Gastroesophageal sphincter (tissue), 4 donors: ENCODE measurements at places on chromosomes 6 and 20.

DNA sequence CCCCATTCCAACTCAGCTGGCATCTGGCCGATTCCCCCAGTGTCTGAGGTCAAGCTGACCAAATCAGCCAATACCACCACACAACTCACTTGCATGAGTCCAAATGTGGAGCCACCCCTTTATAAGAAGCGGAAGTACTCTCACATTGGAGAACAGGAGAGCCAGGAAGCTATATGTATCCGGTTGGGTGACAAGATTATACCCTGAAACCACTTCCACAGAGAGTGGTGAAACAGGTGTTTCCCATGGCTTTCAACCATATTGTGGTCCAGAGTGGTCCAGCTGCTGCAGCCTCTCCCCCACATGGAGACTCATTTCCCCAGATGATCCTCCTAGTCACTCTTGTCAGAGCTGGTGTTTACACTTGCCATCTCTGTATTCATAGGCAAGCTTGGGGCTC lies 24.0 kb upstream of the SERINC1 start:
- no peak for ATAC-seq

DNA sequence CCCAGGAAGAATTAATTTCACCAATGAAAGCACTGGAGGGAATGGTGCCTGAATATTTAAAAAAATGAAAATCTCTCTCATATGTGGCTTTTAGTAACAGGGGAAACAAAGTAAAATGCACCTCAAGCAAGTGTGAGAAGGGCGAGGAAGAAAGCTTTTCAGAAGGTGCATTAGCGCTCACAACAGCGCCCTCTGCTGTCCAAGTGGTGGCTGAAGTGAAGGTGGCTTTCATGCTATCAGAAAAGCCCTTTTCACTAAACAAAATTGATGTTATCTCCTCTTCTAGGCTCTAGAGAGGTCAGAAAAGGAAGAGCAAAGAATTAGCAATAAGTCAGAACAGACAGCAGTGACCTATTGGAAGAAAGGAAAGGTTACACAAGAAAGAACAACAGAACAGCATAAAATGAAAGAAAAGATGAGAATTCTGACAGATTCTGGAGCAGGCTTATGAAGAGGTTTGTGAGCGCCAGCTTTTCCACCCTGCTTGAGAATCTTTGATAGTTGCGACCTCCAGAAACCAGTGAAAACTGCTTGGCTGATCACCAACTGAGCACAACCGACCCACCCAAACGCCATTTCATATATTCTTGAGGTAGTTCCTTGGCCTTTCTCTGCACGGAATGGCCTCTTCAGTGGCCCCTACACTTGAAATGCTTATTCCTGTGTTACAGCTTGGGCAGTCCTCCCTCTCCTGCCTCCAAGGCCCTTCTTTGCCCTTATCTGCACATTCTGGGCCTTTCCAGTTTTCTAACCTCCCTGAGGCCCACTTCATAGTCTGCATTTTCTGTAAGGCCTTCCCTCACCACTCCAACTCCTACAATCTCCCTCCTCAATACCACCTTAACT lies 45.3 kb downstream of the SMLR1 start:
- peak; percentile 46 for ATAC-seq

GRCh38 chr6:113679051-113679450 lies 178.1 kb upstream of the MARCKS start:
- no peak for ATAC-seq

- no peak for ATAC-seq
Observed at GRCh38 chr6:27847706-27848105, 64.5 kb downstream of the OR2B2 start.

DNA sequence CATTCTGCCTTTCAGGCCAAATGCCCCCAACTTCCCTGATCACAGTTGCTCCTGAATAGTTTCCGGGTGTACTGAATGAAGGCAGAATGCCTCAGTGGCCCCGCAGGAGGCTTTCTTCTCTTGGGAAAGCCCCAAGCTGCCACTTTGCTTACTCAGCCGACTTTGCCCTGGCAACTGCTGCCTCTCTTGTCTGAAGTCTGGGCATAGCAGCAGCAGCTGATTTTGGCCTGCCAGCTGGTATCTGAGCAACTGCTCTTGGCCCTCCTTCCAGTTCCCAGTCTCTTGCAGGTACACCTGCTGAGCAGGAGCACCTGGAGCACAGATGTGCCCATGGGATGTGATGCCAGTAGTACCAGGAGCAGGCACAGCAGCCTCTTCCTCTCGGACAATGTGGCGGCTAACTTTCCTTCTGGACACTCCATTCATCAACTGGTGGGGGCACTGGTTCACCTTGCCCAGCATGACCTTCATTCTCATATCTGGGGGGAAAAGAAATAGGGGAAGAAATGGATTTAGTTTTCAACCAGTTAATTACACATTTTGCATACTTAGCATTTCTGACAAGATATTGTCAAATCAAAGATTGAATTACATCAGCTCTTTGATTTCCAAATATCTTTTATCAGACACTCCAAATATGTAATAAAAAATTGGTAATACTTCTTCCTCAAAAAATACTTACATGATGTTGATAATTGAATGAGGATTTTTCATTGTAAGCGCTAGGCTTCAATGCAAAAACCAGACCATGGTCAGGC lies 468.2 kb downstream of the PKHD1 start:
- ATAC-seq: no peak

DNA sequence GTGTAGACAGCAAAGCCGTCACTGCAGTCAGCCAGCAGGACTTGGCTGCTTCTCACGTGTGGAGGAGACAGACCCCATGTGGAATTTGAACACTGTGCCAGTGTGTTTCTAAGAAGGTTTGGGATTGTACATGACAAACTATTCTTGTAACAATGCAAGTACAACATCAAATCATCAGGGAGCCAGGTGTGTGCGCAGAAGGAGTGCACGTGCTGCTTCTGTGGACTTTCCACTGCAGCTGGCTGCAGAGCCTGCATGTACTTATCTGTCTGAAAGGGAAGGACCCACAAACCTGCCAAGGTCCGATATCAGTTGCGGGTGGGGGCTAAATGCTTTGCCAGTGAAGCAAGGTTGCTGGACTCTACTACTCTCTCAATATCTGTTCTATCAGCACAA lies 211.6 kb downstream of the WDR27 start:
- ATAC-seq: no peak
